ENCODE measurements at places on chromosomes 13 and 19. TPM values are rescaled to one million over a fixed set of nuclear protein-coding genes. Genes with fewer than 3 reads are reported as not detected.

The POGLUT2 gene
- 20.1 TPM for total RNA-seq

The SSC5D gene
- total RNA-seq, result 38.0 TPM

The CLEC17A gene
- total RNA-seq, result not detected

The RASAL3 gene
- not detected for total RNA-seq

The PEAK3 gene
- total RNA-seq, result not detected

The C19orf85 gene
- not detected for total RNA-seq

The TMEM238 gene
- 0.33 TPM for total RNA-seq

The FUT2 gene
- total RNA-seq, result not detected

The STAP2 gene
- total RNA-seq, result 5.9 TPM

The LRG1 gene
- not detected for total RNA-seq

The FOXO1 gene
- 3.6 TPM for total RNA-seq

The SULT2A1 gene
- not detected for total RNA-seq

The SIX5 gene
- total RNA-seq, result 7.0 TPM

The MAG gene
- not detected for total RNA-seq

The ZNF154 gene
- total RNA-seq, result 0.87 TPM

The CASP14 gene
- not detected for total RNA-seq

The WTIP gene
- 33.5 TPM for total RNA-seq

The ATP12A gene
- not detected for total RNA-seq

The LRP3 gene
- 35.2 TPM for total RNA-seq

The CCL25 gene
- not detected for total RNA-seq

The POU4F1 gene
- total RNA-seq, result not detected

The SULT2B1 gene
- not detected for total RNA-seq

The NMRK2 gene
- total RNA-seq, result not detected

The AMER2 gene
- not detected for total RNA-seq

The LRRC25 gene
- total RNA-seq, result 0.11 TPM

The HIPK4 gene
- not detected for total RNA-seq

The ZNF548 gene
- 22.1 TPM for total RNA-seq

The SPIB gene
- total RNA-seq, result not detected

The FCAR gene
- not detected for total RNA-seq

The ZNF880 gene
- total RNA-seq, result 28.4 TPM

The C19orf73 gene
- total RNA-seq, result 1.2 TPM

The DPP9 gene
- total RNA-seq, result 36.4 TPM

The ZNF580 gene
- total RNA-seq, result 4.1 TPM

The ZNF808 gene
- 17.9 TPM for total RNA-seq

The ACER1 gene
- not detected for total RNA-seq

The GAPDHS gene
- total RNA-seq, result not detected

The GPR12 gene
- total RNA-seq, result not detected

The TPRX1 gene
- total RNA-seq, result not detected

The ZNF583 gene
- total RNA-seq, result 7.7 TPM

The CGB5 gene
- not detected for total RNA-seq

The CGB2 gene
- total RNA-seq, result not detected
